ENCODE measurements at places on chromosomes 7 and 10.

- no peak for DNase-seq
Measured at GRCh38 chr7:121166916-121167315, 161.9 kb upstream of the WNT16 start.

GRCh38 chr7:12949060-12949931, 261.9 kb downstream of the ARL4A start:
- no peak for DNase-seq

- DNase-seq: no peak
Measured at GRCh38 chr7:3950249-3950648, 649.2 kb downstream of the SDK1 start.

DNA sequence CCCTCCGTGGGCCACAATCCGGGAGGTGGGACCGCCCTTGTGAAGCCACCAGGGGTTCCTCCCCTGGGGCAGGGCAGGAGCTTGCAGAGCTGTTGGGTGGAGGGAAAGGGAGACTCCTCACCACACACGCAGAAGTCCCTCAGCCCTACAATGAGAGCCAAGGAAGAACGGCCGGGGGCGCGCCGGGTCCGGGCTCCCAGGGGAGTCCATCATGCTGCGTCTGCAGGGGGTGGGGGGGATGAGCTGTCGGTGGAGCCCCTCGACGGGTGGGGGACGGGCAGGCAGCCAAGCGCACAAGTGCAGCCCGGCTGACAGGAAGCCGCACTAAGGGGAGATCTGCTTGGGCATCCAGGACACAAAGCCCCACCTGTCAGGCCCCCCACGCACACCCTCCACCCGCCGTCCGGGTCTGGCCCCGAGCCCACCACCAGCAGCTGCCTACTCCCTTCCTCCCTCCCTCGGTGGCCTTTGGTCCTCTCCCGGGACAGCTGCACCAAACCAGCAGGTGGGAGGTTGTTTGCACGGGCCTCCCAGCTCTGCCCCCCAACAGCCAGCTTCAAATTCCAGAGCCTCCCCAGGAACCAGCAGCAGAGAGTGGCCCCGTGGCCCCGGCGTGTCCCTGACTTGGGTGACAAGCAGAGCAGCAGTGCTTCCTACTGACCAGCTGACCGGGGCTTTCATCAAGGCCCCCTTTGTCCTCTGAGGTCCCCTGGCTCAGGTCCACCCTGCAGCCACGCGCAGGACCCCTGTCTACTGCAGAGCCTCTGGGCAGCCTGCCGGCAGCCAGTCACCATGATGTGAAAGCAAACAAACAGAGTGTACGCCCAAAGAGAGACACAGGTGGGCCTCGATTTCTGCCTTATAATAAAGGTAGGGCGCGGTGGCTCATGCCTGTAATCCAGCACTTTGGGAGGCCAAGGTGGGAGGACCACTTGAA, 50.3 kb downstream of the HIP1 start:
- no peak for DNase-seq

GRCh38 chr7:26052706-26053105, 99.3 kb upstream of the NFE2L3 start:
- no peak for DNase-seq

- DNase-seq: no peak
Measured at GRCh38 chr7:32175099-32175498, 104.9 kb upstream of the PDE1C start.

GRCh38 chr10:102230264-102230860, 4.3 kb downstream of the ELOVL3 start:
- DNase-seq: no peak
